ENCODE measurements at places on chromosomes 2 and 18.

GRCh38 chr2:45263147-45263546 is 253.9 kb upstream of the SIX2 start:
- no peak overlapping the region for H3K27ac ChIP-seq
- no peak for DNase-seq
- H3K27me3 ChIP-seq, result peaks cover 17% of the 10 kb centered on the region
- no peaks in the 10 kb centered on the region for H3K36me3 ChIP-seq

DNA sequence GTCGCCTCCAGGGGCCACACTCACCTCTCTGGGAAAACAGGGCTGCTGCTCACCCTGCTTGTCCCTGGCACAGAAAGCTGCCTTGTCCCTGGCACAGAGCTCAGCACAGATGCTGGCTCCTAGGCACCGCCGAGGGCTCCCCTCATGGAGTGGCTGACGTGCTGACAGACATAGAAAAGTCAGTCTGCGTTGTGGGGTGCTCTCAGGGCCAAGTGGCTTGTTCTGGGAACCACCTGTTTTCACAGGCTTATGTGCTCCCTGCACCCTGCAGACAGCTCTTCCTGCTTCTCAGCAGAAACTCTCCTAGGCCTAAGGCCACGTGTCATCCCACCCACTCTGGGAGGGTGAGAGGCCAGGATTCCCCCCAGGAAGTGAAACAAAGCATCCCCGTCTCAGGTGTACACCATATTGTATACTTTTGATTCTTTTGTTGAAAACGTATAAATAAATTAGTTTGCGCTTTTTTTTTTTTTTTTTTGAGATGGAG is 84.7 kb upstream of the TMEM200C start:
- H3K36me3 ChIP-seq, result no peaks in the 10 kb centered on the region
- H3K27me3 ChIP-seq, result no peaks in the 10 kb centered on the region
- no peaks in the 10 kb centered on the region for H3K4me1 ChIP-seq
- no peak overlapping the region for H3K4me3 ChIP-seq

GRCh38 chr2:29923110-29923721 is 1.8 kb upstream of the ALK start:
- H3K36me3 ChIP-seq, result no peaks in the 10 kb centered on the region
- H3K4me3 ChIP-seq, result no peak overlapping the region
- peaks cover 43% of the 10 kb centered on the region for H3K27me3 ChIP-seq

DNA sequence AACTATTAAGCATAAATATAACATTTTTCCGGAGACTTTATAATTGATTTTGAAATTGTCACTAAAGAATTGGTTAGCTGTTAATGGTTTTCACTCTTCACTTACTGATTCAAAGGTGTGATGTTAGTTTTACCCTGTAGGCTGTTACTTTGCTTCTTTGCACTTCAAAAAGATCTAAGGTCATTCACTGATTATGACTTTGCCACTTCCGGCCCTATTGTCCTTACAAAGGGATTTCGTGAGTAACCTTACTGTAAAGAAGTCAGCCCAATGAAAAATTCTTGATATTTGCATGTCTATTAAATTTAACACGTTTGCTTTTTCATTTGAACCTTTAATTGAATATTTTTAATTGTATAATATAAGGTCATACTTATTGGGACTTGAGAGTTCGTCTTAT is 61.4 kb downstream of the GREB1L start:
- no peaks in the 10 kb centered on the region for H3K27me3 ChIP-seq
- peaks cover 10% of the 10 kb centered on the region for H3K4me1 ChIP-seq
- no peaks in the 10 kb centered on the region for H3K36me3 ChIP-seq
- no peak overlapping the region for H3K4me3 ChIP-seq

- no peaks in the 10 kb centered on the region for H3K36me3 ChIP-seq
- H3K4me1 ChIP-seq, result no peaks in the 10 kb centered on the region
- H3K4me3 ChIP-seq, result no peak overlapping the region
- no peak for DNase-seq
- no peak overlapping the region for H3K27ac ChIP-seq
These were observed 429.3 kb downstream of the TGIF1 start for GRCh38 chr18:3879114-3879835.

DNA sequence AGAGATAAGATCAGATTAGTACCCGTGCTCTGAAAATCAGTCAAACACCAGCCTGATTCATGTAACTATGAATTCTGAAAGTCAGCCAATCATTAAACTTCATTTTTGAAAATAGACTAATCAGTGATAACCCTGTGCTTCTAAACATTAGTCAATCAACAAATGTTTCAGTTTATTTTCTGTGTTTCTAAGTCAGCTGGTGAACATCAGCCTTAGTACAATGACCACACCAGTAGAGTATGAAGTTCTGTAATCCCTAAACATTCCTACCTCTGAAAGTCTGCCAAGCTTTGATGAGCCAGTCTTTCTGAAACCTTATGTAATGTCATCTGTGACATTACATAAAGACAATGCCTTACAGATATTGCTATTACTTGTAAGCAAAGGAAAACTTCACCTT is 807.4 kb upstream of the CRIM1 start:
- no peaks in the 10 kb centered on the region for H3K4me1 ChIP-seq
- peak; percentile 6 for DNase-seq
- H3K36me3 ChIP-seq, result no peaks in the 10 kb centered on the region
- H3K27me3 ChIP-seq, result no peaks in the 10 kb centered on the region

DNA sequence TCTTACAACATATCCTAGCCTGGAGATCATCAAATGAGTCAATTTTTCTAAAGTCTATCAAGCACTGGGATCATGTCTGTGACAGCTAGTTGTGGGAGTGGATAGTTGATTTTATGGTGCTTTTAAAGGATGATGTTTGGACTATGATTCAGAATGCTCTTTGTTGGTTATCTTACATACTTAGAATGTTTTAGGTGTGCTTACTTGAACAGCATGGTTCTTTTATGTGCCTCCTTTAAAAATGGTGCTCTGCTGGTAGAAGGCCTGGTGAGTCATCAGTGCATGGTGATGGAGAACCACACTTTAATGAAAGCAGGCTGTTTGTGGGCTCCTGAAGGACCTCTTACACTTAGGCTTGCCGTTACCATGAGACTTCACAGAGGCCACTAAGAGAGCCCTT is 682.7 kb upstream of the FANCL start:
- H3K27me3 ChIP-seq, result no peaks in the 10 kb centered on the region
- no peak overlapping the region for H3K27ac ChIP-seq
- H3K4me1 ChIP-seq, result no peaks in the 10 kb centered on the region
- H3K36me3 ChIP-seq, result no peaks in the 10 kb centered on the region
- DNase-seq, result peak; percentile 34
- H3K4me3 ChIP-seq, result no peak overlapping the region

- H3K27me3 ChIP-seq, result no peaks in the 10 kb centered on the region
- no peak overlapping the region for H3K4me3 ChIP-seq
These were observed 70.8 kb downstream of the QPCT start for GRCh38 chr2:37415128-37415820.

GRCh38 chr18:26394047-26394654 is 154.2 kb downstream of the KCTD1 start:
- H3K4me3 ChIP-seq, result no peak overlapping the region

GRCh38 chr2:121211689-121212151 is 73.3 kb downstream of the TFCP2L1 start:
- DNase-seq, result no peak
- no peak overlapping the region for H3K4me3 ChIP-seq
- no peaks in the 10 kb centered on the region for H3K27me3 ChIP-seq
- peaks cover 11% of the 10 kb centered on the region for H3K4me1 ChIP-seq

DNA sequence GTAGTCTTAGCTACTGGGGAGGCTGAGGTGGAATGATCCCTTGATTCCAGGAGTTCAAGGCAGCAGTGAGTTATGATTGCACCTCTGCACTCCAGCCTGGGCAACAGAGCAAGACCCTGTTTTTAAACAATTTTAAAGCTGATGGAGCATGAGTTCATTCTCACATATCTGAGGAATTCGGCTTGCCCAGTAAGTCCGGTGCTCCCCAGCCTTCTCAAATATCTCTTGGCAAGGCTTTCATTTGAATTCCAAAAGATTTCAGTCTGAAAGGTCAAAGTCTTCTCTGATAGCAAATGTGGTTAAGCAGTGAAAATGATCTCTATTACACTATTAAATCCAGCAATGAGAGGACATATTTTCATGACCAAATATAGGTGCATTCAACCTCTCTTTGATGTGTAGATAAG is 27.9 kb downstream of the PIEZO2 start:
- no peaks in the 10 kb centered on the region for H3K36me3 ChIP-seq
- peaks cover 12% of the 10 kb centered on the region for H3K4me1 ChIP-seq
- H3K4me3 ChIP-seq, result no peak overlapping the region
- H3K27me3 ChIP-seq, result no peaks in the 10 kb centered on the region
- no peak for DNase-seq

- H3K36me3 ChIP-seq, result no peaks in the 10 kb centered on the region
- no peaks in the 10 kb centered on the region for H3K27me3 ChIP-seq
- no peak overlapping the region for H3K27ac ChIP-seq
- DNase-seq, result no peak
- H3K4me3 ChIP-seq, result no peak overlapping the region
These were observed 53.7 kb downstream of the THUMPD2 start for GRCh38 chr2:39725401-39725800.

DNA sequence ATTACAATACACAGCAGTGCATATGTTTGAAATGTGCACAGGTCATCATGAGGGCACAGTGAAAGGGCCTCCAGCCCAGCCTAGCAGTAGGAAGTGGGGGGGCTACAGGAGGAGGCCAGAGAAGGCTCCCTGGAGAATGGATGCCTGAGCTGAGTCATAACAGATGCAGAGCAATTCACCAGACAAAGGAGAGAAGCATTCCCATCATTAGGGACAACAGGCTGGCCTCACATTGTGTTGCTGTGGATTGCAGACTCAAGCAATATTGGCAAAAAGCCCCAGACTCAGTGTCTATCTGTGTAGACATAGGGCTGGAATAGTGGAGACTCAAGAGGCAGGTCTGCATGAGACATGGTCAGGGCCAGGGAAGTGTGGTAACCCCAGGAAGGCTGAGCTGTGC is 329.9 kb downstream of the DLGAP1 start:
- DNase-seq, result no peak
- H3K36me3 ChIP-seq, result no peaks in the 10 kb centered on the region
- H3K4me3 ChIP-seq, result no peak overlapping the region
- no peak overlapping the region for H3K27ac ChIP-seq
- H3K4me1 ChIP-seq, result peaks cover 8% of the 10 kb centered on the region

DNA sequence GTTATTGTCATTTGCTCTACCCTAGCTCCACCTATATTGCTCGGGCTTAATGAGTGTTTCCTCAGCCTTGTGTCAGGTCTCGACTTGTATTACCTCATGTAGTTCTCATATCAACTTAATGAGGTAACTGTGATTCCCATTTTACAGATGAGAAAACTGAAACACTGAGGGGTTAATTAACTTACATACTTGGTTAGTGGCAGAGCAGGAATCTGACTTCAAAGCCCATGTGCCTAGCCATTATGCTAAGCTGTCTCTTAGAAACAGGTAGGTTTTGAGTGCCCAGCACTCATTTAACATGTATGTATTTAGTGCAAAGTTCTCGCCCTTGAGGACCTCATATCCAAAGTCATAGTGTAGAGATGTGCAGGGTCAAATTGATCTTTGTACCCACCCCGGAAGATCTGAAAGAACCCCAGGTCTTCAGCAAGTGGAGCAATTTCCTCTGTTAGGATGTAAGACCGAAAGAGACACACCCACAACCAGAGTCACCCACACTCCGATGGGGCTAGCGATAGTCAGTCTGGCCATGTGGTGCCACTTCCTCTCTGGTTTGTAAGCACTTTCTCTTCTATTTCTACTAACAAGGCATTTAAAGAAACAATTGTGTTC is 121.0 kb upstream of the SLC39A10 start:
- no peaks in the 10 kb centered on the region for H3K4me1 ChIP-seq
- no peak overlapping the region for H3K4me3 ChIP-seq
- no peak overlapping the region for H3K27ac ChIP-seq
- H3K27me3 ChIP-seq, result no peaks in the 10 kb centered on the region

DNA sequence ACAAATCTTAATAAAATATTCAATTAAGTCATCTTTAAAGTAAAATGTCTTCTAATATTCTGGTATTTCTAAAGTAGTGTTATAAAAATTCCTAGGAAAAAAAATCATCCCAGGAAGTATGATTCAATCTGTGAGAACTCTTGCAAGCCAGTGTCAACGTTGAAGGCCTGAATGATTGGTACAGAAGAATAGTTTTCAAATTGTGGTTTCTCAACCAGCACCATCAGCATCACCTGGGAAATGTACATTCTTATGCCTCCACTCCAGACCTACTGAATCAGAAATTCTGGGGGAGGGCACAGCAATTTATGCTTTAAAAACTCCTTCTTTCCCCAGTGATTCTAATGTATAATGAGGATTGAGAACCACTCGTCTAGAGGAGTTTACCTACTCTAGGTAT is 62.3 kb upstream of the C2orf15 start:
- no peak for DNase-seq
- H3K27ac ChIP-seq, result no peak overlapping the region
- H3K4me3 ChIP-seq, result no peak overlapping the region
- H3K36me3 ChIP-seq, result no peaks in the 10 kb centered on the region

GRCh38 chr2:187519419-187520120 is 34.7 kb downstream of the TFPI start:
- DNase-seq, result no peak
- no peak overlapping the region for H3K27ac ChIP-seq
- no peaks in the 10 kb centered on the region for H3K4me1 ChIP-seq

GRCh38 chr2:80244905-80245584 is 59.5 kb downstream of the LRRTM1 start:
- H3K27me3 ChIP-seq, result no peaks in the 10 kb centered on the region
- H3K4me1 ChIP-seq, result no peaks in the 10 kb centered on the region
- no peak for DNase-seq
- H3K4me3 ChIP-seq, result no peak overlapping the region

DNA sequence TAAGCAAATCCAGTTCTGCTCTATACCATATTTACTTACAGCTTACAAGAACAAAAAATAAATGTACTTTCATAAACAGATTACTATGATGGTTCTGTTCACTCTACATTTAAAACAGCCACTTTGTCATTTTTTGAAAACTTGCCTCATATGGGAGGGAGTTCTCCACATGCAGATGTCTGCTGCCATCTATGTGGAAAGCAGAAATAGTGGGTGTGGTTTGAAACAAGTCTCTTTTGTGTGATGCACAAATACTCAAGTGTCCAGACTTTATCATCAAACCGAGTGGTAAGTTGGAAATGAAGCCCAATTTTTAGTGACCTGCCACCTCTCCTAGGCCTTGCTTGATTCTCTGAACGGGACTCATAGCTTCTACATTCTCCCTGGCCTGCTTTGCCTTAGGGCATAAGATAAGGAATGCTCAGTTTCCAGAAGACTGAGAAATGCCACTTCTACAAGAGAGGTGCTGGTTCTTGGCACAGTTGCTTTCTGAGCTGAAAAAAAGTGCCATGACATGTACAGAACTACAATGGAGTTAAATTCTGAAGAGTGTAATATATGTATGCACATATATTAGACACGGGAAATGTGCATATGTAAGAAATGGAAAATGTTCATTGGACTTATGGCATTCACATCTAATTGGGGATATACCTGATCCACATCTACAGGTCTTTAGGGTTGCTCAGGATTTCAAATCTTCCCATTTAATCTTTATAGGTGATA is 221.0 kb downstream of the SLC8A1 start:
- DNase-seq, result no peak
- no peak overlapping the region for H3K4me3 ChIP-seq
- no peak overlapping the region for H3K27ac ChIP-seq
- no peaks in the 10 kb centered on the region for H3K36me3 ChIP-seq

- H3K27ac ChIP-seq, result peak overlapping the region; percentile 17
- H3K4me1 ChIP-seq, result peaks cover 4% of the 10 kb centered on the region
- H3K36me3 ChIP-seq, result no peaks in the 10 kb centered on the region
- H3K27me3 ChIP-seq, result no peaks in the 10 kb centered on the region
These were observed 48.9 kb downstream of the CDH2 start for GRCh38 chr18:28127763-28128658.

GRCh38 chr2:217283460-217283859 is 423.6 kb upstream of the TNP1 start:
- H3K4me1 ChIP-seq, result no peaks in the 10 kb centered on the region
- H3K27ac ChIP-seq, result peak overlapping the region; percentile 27
- no peaks in the 10 kb centered on the region for H3K27me3 ChIP-seq

Measured in hepatocyte (in vitro differentiated cells).